Activated CD8-positive, alpha-beta memory T cell treated with anti-CD3 and anti-CD28 coated beads for 48 hours (primary cell): ENCODE measurements at places on chromosomes 11 and 22.

- no peak for DNase-seq
Observed at GRCh38 chr11:62468577-62468976, 49.7 kb downstream of the SCGB1A1 start.

GRCh38 chr11:2268729-2269600 lies 1.4 kb downstream of the ASCL2 start:
- DNase-seq, result peak; percentile 59

DNA sequence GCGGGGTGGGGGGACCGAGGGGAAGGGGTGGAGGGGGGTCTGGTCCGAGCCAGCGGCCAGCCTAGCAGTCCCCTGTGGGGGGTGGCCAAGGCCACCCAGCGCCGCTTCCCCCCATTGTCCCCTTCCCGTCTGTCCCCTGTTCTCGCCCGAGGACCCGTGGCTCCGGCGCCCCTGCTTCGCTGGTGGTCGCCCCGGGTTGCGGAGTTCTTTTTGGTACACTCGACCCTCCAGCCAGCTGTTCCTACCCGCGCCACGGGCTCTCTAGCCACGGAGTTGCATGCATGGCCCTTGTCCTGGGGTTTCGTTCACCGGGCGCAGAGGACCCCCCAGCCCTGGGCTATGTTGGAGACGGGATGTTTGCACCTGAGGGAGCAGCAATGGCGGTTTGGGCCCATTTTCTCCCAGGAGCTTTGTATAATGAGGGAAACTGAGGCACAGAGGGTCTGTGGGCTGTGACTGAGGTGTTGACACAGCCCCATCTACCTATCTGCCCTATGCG lies 489 bp downstream of the RNF214 start:
- no peak for DNase-seq

DNA sequence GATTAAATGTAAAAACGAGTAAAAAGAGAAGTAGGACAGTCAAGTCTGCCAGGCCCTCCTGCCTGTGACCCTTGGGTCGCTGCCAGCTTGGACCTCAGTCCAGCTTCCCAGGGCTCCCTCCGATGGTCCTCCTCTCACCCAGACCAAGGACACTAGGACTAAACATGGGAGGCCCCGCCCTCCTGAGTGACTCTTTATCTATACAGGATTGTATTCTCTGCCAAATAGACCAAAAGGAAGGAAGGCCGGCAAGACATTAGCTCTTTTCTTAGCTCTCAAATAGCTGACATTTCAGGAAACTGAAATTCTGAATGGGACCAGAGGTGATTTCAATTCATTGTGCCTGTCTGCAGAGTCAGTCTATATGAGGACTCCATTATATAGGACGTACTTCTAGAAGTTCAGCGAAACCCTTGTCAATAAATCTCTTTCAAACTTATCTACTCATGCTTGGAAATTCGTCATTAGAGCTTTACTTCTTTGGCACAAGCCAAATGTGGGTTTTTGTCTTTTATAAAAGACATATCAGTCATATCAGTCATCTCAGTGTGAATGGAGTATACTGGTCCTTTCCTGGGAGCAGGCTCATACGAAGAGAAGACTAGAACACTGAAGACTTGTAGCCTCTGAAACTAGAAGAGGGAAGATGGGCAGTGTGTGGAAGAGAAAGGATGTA lies 28.5 kb downstream of the ADORA2A start:
- DNase-seq, result no peak

DNA sequence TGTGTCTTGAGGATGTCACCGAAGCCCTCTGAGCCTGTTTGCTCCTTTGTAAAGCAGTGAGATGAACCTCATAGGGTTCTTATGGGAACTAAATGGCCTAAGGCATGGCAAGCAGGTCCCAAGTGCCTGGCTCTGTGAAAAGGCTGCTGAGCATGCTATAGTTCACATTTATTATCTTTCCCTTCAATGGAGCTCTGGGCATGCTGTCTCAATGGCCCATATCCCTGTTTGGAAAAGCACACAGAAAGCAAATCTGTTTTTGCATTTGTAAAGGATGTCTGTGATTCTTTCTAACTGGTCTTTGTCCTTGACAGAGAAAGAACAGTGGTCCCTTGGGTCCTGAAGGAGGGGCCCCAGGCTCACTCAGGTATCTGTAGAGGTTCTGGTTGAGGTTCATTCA lies 26.4 kb downstream of the RTCB start:
- no peak for DNase-seq
